Activated T-cell treated with anti-CD3 and anti-CD28 coated beads, Interleukin-2, amount 50 U/mL, for 24 hours (primary cell): ENCODE measurements at places on chromosomes 2 and 18.

DNA sequence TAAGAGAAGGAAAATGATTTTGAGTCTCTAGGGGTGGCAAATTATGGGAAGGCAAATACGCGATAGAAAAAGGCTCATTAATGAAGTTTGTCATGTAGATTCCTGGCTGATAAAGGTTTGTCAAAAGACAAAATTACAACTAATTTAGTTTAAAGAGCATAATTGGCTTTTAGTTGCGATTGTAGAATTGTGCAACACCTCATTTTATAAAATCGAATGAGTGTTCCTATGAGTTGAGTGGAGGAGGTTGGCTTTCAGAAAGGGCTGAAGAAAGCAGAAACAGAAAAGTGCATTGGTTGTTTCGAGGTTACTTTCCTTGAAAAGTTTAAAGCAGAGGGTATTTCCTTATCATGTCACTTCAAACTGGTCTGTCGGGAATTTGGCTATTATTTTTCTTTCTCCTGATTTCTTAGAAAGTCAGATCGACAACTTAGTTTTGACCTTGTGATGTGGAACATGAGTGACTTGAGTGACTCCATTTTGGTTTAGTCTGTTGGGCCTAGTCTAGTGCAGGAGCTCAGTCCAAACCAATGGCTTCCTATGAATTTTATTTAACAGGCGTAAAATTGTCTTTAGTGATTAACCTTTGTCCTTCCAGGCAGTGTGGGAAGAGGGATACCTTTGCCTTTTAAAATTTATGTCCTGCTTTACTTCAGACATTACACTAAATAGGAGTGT lies 2.2 kb upstream of the PCYOX1 start:
- DNase-seq: no peak

DNA sequence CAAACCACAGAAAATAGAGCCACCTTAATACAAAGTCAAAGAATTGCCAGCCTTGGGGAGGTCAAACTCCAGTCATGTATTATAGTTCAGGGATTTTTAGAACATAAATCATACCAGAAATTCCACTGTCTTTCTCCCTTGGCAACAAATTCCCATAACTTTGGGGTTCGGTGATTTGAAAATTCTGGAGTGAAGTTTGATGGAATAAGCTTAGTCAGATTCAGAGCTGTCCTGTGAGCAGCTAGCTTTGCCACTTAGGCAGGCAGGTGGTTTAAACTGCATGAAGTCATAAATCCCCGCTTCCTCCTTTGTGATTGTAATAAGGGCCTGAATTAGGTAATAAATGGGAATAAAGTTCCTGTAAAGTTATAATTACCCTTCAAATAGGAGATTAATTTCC lies 457.0 kb upstream of the HNMT start:
- DNase-seq: no peak

DNA sequence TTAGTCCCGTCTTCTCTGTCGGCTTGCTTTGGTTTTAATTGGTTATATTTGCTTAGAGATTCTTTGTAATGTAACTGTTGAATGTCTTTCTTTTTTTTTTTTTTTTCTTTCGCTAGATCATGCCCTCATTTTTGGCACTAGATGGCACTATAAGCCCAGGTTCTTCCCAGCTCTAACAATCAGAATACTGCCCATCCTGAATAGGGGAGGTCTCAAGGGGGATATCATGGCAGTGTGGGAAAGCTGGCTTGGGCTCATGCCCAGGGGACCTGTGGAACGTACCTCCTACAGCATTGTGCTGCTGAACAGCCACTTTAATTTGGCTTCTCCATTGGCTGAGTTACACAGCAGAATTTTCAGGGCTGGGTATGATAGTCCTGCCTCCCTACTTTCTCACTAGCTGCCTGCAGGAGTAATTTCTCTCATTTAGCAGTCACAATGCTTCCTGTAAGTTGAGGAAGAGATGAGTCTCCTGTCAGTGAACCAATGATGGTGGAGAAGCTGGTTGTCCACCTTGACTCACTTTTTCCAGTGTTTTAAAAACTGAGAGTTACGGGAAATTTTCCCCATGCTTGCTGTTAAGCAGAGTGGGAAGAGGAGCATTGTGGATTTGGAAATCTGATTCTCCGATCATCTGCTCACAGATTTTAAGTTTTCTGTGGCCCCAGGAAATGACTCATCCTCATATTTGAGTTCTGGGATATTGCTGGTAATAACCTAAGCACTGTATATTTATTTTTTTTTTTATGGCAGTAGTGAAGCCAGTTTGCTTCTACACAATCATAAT lies 47.2 kb downstream of the RAD51AP2 start:
- no peak for DNase-seq

GRCh38 chr2:179226961-179227259 lies 37.7 kb downstream of the SESTD1 start:
- DNase-seq: no peak

GRCh38 chr2:65901756-65902155 lies 469.4 kb upstream of the SPRED2 start:
- DNase-seq: no peak

DNA sequence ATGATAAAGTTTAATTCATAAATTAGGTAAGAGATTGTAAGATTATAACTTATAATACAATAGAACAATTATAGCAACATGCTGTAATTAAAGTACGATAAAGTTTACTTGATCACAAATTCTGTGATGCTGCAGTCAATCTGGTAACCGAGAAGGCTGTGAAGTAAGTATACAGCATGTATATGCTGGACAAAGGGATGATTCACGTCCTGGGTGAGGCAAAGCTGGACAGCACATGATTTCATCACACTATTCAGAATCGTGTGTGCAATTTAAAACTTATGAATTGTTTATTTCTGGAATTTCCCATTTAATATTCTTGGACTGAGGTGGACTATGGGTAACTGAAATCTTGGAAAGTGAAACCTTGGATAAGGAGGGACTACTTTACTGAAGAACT lies 522.2 kb upstream of the CNTNAP5 start:
- no peak for DNase-seq

- DNase-seq: peak; percentile 78
Measured at GRCh38 chr2:94874277-94874997, 3.2 kb downstream of the TEKT4 start.

DNA sequence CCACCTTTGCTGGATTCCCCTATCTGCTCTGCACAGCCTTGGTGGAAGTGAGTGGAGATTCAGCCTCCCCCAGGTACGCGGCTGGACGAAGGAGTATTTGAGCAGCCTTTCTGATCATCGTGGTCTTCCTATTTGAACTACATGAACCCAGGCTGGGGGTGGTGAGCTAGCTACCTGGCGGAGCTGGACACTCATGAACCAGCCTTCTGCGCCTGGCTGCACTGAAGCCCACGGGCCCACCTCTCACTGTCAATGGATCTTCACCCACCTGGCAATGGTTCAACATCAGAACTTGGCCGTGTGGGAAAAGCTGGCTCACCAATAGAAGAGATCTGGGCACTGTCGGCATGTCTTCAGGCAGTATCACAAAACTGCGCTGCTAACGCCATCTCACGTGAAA lies 35.4 kb downstream of the ANKMY1 start:
- DNase-seq: peak; percentile 20
